ENCODE measurements at places on chromosomes 1 and 21.

- DNase-seq: peak; percentile 51
Observed at GRCh38 chr1:160726498-160727315, 12.3 kb upstream of the SLAMF7 start.

DNA sequence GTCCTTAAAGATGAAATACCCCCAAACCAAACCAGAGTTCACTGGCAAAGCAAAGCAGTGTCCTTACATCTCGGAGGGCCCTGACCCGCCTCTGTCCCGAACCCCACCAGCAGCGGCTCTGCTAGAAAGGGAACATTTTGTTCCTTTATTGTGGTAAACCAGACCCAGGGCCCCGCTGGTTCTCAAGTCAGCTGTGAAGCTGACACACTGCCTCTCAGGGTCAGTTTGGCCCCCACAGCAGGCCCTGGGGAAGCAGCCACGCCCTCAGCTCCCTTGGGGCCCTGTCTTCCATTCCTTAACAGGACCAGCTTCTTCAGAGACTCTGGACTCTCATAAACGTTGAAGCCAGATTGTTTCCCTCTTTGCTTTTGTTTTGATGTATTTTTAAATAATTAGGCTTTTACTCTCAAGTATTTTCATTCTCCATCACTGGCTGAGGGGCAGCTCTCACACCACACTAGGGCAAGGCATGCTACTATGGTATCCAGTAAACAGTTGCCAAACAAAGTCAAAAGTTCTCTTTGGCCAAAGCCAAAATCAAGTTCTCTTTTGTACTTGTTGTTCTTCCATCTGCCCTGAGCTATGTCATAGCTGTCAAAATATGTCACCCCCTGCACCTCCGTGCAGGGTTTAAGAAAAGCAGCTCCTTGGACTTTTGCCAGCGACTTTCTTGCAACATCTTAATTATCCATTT lies 61.1 kb upstream of the ANGPTL1 start:
- peak; percentile 61 for DNase-seq

DNA sequence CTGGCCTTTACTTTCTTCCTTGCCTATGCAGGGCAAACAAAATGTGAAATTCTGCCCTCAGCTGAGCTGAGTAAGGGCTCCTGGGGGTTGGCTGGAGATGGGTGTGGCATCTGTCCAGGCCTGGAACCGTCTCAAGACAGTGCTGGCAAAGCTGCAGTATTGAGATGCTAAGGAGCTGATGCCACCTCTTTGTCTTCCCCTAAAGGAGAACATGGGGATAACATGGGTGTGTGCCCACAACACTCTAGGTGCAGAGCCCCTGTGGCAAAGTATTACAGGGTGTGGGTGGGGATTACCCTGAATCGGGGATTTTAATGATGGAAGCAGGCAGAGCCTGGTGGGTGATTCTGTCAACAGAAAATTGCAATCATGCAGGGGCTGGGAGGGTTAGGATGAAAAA lies 2.5 kb upstream of the ST3GAL3 start:
- DNase-seq: no peak

- peak; percentile 78 for DNase-seq
Observed at GRCh38 chr1:67561704-67562113, 123.3 kb upstream of the GADD45A start.

DNA sequence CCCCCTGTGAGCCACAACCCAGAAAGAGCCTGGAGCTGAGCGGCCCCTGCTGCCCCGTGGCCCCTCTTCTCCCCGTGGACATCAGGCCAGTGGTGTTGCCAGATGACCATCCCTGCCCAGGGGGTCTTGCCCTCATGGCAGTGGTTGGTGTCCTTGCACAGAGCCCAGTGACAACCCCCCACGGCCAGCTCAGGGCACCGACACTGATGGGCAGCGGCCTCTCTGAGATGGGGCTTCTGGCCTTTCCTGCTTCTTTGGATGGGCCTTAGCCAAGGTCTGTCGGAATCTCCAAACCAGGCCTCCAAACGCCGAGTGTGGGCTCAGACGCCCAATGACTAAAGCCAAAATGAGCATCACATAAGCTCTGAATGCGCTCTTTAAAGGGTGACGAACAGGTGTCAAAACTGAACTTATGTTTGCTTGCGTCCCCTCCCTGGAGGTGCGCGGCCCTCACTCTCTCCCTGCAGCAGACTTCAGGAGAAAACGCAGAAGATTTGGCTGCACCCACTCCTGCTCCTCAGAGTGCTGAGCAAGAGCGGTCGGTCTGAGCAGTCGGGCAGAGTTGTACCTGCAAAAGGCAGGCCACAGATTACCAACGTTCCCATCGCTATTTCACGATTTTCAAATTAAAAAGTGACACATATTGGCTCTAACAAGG lies 41.9 kb downstream of the UBE2G2 start:
- DNase-seq: no peak

DNA sequence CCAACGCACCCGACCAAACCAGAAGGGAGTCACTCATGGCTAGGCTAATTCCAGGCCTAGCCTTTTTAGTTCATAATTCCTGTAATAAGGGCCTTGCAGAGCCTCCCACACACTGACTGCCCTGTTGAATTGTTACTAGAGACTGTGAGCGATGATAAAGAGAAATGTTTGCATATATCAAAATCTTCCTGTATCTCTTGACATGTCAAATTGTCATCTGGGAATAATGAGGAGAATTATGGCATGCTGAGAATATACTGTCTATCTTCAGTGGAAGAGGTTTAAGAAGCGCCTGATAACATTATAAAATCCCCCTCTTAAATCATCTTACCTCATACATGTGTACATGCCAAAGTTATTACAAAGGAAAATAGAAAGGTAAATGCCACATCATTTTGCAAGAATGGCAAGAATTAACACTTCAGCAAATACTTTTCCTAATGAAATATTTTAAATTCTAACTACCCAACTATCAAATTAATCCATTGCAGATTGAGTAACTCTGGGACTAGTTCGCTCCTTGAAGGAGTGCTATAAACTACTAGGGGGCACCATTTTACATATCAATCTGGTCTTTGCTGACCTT lies 144.1 kb downstream of the CENPF start:
- DNase-seq: peak; percentile 25

DNA sequence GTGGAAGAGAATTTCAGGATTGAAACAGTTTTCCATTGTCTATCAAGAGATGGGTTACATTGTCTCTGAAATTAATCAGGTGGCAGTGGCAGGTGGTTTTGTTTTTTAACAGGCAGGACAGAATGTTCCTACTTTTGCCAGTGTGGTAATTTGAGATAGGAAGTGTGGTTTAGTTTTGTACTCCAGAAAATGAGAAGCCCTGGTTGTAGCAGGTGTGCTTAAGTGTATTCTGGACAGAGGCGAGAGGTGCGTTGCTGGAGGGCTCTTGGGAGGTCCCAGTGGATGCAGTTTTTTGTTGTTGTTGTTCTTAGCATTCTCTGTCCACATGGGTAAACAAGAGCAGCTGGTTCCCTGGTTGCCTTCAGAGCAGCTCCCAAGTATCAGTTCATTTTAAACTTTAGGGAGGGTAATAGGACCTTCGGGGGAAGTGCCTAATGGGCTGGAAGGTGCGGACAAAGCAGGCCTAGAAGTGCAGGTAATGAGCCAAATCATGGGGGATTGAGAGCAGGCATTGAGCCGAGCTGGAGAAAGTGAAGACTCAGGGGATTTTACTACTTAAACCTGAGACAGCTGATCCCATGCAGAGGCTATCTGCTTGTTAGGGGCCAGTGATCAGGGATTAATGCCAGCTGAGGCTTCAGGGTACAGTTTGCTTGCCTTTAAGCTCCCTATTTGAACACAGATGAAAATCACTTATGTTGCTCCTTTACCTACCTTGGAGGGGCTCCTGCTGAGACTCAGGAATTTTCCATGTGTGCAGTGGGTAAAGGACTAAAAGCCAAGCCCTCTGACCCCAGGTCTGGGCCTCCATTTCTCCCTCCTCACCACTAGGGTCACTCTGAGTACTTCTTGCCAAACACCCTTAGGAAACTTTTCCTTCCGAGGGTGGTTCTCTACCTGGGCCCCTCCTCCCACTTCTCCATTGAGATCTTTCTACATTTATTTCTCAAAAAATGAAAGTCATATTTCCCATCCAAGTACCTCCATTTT lies 6.1 kb downstream of the PFKFB2 start:
- DNase-seq: no peak

DNA sequence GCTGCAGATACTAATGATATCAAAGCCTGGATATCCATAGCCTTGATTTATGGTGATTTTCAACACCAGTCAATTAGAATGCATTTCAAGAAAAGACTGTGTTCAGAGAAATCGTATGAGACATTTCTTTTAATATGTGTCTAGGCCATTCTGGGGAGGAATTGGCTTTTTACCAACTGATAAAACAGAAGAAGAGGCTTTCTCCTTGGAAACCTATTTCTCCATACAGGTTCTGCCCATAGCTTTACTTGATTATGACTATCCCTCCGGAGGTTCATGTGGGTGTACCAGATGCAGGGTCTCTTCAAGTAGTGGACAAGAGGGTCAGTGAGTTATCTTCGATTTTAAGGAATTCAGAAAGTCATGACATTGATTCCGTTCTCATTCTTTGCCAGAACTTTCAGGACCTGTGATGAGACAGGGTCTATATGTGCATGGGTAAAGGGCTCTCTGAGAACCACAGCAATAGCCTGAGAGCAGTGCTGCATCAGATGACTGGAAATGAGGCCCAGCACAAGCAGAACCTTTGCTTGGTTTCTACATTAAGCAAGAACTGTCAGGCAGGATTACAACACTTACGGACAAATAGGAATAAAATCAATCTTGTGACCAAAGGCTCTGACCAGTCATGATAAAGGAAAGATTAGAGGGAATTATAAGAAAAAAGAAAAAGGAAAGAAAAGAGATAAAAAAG lies 263.7 kb upstream of the SGIP1 start:
- DNase-seq: no peak

- DNase-seq: no peak
Observed at GRCh38 chr1:8986814-8987190, 39.4 kb downstream of the SLC2A7 start.

DNA sequence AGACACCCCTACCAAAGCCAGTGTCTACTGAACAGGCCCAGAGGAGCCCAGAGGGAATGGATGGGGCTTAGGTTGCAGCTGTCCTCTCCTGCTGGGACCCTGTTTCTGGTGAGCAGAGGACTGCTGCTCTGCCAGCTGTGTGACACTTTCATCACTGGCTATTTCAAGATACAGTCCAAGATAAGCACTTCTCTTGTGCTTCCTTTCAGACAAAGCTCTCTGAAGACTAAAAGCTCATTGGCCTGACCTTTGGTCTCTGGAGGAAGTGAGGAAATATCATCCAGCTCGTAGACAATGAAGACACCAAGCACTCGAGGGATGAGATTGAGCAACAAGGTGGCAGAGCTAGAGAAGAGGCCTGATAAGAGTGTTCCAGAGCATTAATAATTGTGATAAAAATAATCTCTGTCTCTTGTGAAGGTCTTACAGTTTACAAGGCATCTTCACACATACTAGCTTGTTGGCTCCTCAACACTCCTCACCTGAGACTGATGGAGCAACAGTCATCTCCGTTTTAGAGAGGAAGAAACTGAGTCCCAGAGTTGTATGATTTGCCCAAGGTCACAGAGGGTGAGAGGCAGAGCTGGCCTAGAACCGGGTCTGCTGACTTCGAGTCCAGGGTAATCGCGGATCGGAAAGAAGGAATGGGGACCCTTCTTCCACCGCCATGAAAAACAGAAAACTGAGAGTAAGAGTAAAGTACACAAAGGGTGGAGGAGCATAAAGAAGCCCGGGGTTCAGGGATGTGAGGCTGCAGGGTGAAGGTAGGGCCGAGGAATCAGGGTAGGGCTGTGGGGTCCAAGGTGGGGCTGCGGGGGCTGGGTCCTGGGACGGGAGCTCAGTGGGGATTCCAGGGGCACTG lies 666 bp downstream of the PAFAH2 start:
- no peak for DNase-seq

DNA sequence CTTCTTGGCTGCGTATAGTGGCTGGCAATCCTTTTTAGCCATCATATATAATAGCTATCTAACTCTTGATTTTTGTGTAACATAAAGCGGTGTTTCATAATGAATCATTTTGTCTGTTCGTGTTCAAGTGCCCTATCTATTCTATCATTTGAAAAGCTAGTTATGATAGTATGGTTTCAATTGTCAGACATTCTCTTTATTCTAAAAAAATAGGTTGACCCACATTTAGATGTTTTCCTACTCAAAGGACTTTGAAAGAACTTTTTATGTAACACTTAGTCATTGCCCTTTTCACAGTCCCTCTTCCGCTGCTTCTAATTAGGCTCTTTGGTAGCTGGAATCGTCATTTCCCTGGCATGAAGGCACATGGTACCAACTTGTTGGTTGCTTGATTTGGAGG lies 272.2 kb upstream of the B3GALT2 start:
- DNase-seq: no peak

DNA sequence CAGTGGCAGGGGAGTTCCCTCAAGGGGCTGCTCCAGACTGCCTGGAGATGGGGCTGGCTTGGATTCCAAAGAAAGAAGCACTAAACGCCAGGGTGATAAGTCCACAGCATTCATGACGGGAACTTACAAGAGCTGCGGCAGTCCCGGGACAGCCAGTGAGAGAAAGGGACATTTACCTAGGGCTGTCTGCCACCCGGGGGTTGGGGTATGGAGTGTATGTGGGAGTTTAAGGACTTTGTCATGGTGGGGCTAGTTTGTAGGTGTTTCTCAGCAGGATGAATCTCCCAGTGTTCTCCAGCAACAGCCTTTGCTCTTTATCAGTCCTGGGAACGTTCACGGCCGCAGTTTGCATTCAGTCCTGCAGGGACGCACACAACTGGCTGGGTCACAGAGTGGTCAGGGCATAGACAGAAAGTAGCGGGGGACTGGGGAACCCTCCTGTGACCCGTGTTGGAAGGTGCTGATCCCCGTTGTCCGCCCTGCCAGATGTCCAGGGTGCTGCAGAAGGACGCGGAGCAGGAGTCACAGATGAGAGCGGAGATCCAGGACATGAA lies 41.4 kb upstream of the HMGN1 start:
- no peak for DNase-seq

DNA sequence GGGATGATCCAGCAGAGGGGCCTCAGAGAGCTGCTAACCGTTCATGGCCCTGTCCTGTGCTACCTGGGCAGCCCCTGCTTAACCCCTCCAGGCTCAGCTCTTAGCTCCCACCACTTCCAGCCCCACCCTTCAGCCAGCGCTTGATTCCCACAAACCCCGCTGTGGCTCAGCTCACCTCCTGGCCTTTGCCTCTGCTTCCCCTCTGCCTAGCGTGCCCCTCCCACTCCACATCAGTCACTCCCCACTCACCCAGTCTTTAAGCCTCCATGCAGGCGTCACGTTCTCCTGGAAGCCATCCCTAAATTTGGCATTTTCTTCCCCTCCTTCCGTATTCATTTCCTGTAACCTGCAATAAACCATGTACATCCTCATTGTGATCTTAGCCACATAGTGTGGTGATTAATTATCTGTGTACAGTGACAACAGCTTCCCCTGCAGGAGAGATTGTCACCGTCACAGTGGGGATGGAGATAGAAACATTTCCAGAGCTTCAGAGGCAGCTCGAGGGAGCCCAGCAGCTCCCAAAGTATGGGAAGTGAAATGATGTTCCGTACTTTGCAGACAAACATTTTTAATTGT lies 65.5 kb downstream of the EPHB2 start:
- DNase-seq: no peak

GRCh38 chr1:96362623-96363022 lies 359.0 kb upstream of the PTBP2 start:
- DNase-seq: peak; percentile 99

All from fibroblast of upper back skin (primary cell).